ENCODE measurements at places on chromosomes 7 and 10. TPM values are rescaled to one million over a fixed set of nuclear protein-coding genes. Genes with fewer than 3 reads are reported as not detected.

Gene LRRD1
- total RNA-seq, result not detected

Gene PRTFDC1
- 15.3 TPM for total RNA-seq

Gene SHLD2
- 20.6 TPM for total RNA-seq

Gene WEE2
- not detected for total RNA-seq

Gene GPR141
- not detected for total RNA-seq
